ENCODE measurements at places on chromosomes 3 and 15. TPM values are rescaled to one million over a fixed set of nuclear protein-coding genes. Genes with fewer than 3 reads are reported as not detected.

GRCh38 chr3:19263606-19264005, 115.3 kb downstream of the KCNH8 start:
- DNase-seq = no peak

The IGDCC3 gene
- total RNA-seq = not detected

- DNase-seq = no peak
Observed at GRCh38 chr3:66150977-66151376, 69.8 kb upstream of the SLC25A26 start.

DNA sequence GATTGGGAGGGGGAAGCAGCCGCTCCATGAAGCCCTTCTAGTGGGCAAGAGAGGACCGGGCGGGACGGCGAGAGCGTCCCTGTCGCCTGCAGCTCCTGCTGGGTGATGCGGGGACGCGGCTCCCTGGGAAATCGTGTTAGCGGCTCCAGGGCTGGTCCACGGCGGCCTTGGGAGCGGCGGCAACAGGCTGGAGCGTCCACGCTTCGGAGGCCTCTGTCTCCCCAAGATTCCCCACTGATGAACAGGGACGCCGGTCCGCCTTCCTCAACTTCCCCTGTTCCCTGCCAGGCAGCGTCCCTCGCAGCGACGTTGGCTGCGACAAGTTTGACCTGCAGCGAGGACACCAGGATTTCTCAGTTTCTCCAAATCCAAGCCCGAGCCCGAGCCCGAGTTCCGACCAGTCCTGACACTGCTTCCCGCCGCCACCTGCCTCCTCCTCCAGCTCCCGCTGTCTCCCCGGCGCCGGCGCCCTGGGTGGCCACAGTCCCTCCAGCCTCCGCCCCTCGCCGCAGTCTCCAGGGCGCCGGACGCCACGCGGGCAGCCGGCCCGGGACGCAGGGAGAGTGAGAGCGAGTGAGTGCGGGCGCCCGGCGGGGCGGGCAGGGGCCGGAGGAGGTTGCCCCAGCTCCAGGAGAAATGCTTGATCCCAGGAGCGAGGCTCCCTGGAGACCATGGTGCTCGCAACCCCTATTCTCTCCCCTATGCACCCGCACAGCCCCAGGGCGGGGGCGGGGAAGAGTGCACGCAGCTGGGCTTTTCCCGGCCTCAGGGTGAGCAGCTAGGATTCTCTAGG, 78.1 kb upstream of the RNF7 start:
- no peak for DNase-seq

DNA sequence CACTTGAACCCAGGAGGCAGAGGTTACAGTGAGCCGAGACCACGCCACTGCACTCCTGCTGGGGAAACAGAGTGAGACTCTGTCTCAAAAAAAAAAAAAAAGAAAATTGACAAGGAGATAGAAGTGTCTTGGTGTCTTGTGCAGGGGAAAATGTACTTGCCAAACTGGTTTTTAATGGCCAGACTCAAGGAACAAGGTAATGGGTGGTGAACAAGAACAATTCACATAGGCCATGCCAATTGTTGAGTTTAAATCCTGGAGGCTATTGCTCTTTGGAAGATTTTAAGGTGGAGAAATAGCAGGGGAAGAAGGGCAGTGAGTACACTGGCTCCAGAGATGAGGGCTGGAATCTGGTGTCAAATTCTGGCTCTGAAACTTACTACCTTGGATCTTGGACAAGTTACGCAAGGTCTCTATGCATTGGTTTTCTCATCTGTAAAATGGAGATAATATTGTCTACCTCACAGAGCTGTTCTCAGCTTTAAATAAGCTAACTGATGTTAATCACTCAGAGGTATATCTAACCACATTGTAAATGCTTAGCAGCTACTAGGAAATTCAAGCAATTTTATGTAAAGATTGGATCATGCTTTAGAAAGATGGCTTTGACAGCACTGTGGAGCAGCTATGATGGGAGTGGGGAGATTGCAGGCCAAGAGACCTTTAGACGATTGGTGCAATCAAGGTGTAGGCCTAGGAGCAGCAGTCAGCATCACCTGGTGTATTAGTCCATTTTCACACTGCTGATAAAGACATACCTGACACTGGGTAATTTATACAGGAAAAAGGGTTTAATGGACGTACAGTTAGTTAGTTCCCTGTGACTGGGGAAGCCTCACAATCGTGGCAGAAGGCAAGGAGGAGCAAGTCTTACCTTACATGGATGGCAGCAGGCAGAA, 78.3 kb downstream of the B3GALNT1 start:
- no peak for DNase-seq

GRCh38 chr3:11288786-11289637, 16.8 kb downstream of the ATG7 start:
- DNase-seq = peak; percentile 79

- no peak for DNase-seq
Observed at GRCh38 chr3:143383421-143383820, 263.9 kb downstream of the CHST2 start.

The GATM gene
- total RNA-seq = 0.46 TPM

- DNase-seq = no peak
Observed at GRCh38 chr15:40334941-40335795, 5.6 kb downstream of the CCDC9B start.

The ITIH1 gene
- not detected for total RNA-seq

The REC114 gene
- not detected for total RNA-seq
